ENCODE measurements at places on chromosomes 5 and 9.

- DNase-seq: no peak
These were observed 159.6 kb upstream of the TBCA start for GRCh38 chr5:77935506-77936364.

- no peak for DNase-seq
These were observed 9.8 kb downstream of the UIMC1 start for GRCh38 chr5:176996780-176997179.

GRCh38 chr5:40226906-40227305 lies 452.8 kb upstream of the PTGER4 start:
- no peak for DNase-seq

- DNase-seq: no peak
These were observed 13.0 kb upstream of the CEP120 start for GRCh38 chr5:123436201-123436600.

DNA sequence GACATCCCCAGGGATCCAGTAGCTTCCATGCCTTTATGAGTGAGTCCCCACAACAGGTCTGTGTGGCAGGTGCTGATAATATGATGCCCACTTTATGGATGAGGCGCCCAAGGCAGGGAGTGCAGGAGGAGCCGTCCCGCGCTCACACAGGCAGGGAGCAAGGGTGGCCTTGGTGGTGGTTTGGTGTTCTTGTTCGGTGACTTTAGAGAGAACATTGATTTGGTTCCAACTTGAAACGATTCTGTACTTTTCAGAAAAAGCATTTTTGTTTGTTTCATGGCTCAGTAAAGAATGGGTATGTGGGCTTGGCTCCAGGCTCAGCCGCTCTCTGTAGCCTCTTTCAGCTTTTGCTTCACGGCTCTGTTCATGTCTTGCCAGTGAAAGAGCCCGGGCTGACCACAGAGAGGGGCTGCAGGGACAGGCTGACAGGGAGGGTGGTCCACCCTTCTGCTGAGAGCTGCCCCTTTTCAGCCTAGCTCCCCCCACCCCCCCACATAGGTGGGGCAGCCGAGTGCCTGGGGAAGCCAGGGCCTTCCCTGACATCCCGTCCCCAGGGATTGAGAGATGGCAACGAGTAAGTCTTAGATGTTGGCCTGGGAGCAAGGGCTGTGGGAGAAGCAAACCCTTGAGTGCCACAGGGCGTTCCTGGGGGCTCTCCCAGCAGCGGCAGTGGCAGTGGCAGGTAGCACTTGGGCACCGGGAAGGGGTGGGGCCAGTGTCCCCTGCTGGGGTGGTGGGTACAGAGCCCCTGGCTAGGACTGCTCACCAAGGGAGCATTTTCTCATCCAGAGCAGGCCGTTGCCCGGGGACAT lies 28.0 kb downstream of the NCS1 start:
- no peak for DNase-seq

DNA sequence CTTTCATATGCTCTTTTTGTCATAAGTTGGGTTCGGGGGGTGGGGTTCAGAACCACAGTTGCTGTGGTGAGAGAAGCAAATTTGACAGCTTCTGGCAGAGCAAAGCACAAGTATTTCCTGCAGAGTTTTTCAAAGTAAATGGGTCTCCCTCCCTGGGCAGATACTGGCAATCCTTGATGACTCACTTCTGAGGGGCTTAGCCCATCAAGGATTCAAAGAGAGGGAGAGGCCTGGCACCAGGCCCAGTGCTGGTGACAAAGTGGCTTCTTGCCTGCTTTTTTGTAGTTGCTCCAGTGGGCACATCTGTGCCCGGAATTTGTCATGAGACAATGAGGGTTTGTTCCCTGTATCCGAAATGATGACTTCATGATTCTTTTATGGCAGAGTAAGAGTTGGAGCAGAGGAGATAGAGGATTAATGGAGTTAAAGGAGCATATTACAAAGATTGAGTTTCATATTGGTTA lies 46.6 kb upstream of the TNC start:
- DNase-seq: no peak

- DNase-seq: peak; percentile 73
These were observed 94.3 kb downstream of the MVB12B start for GRCh38 chr9:126420643-126421564.

GRCh38 chr5:3389471-3390026 lies 206.1 kb upstream of the IRX1 start:
- DNase-seq: no peak

- no peak for DNase-seq
These were observed 80.6 kb upstream of the DAB2 start for GRCh38 chr5:39505363-39505762.

- DNase-seq: no peak
These were observed 23.5 kb downstream of the FAM163B start for GRCh38 chr9:133585481-133586351.

DNA sequence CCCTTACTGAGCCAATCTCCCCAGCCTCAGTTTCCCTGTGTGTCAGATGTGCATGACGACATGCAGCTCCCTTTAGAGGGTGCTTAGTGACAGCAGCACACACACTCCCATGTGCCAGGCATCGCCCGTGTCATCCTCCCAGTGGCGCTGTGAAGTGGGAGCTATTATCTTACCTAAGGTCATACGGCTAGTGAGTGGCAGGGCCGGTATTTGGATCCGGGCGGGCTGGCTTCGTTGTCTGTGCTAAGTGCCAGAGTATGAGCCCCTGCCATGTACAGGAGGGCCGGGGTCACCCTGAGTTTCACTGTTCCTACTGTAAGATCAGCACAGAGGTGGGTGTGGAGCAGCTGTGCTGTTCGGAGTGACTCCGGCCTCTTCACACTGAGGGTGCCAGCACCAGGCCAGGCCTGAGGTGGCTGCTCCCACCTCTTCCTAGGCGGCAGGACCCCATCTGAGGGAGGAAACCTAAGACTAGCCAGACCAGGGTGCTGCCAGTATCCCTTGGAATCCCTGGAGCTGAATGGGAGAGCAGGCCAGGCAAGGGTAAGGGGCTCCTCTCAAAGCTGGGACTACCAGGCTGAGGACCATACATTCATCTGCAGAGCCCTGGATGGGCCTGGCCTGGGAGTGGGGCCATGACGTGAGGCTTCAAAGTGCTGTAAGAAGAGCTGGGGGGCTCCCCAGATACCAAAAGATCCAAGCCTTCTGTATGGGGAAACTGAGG lies 22.5 kb downstream of the AQP7 start:
- no peak for DNase-seq

GRCh38 chr5:173626505-173626820 lies 10.0 kb upstream of the BOD1 start:
- DNase-seq: no peak

DNA sequence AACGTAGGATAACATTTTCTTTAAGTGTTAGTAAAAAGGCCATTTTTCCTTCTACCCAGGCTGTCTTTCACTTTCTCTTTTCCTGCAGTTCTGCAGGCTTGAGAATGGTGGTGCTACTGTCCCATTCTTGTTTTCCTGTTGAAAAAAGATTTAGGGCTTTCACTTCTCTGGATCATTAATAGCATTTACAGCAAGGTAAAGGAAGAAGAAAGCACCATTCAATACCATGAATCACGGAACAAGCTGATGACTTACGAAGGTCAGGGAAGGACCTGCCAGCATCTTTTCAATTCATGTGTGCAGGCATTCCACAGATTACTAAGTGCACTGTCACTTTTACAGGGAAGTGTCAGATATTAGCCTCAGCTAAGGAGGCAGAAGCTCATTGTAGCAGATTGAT lies 292.8 kb downstream of the YTHDC2 start:
- DNase-seq: no peak

- DNase-seq: no peak
These were observed 98.8 kb downstream of the LHX2 start for GRCh38 chr9:124110307-124110915.

DNA sequence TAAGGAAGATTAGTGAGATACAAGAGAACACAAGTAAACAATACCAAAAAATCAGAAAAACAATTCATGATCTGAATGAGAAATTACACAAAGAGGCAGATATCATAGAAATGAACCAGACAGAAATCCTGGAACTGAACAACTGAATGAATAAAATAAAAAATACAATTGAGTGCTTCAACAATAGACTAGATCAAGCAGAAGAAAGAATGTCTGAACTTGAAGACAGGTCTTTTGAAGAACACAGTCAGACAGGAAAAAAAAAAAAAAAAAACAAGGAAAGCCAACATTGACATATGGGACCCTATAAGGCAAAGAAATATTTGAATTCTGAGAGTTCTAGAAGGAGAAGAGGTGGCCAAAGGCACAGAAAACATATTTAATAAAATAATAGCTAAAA lies 115.2 kb downstream of the ZDHHC21 start:
- no peak for DNase-seq

DNA sequence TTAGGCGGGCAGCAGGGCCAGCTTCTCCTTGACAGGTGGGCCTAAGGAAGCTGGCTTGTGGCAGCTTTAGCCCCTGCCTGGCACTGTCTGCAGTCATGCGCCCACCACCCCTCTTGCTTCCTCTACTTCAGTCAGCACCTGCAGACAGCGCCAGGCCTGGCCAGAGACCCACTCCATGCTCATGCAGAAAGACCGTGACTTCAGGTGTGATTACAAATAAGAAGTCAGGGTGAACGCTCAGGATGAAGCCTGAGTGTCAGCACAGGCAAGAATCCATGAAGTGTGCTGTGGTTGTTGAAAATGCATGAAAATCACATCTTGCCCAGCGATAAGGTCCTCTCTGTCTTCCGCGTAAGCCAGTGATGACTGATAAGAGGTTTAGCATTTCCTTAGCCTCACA lies 3.4 kb downstream of the CSF2 start:
- DNase-seq: no peak

DNA sequence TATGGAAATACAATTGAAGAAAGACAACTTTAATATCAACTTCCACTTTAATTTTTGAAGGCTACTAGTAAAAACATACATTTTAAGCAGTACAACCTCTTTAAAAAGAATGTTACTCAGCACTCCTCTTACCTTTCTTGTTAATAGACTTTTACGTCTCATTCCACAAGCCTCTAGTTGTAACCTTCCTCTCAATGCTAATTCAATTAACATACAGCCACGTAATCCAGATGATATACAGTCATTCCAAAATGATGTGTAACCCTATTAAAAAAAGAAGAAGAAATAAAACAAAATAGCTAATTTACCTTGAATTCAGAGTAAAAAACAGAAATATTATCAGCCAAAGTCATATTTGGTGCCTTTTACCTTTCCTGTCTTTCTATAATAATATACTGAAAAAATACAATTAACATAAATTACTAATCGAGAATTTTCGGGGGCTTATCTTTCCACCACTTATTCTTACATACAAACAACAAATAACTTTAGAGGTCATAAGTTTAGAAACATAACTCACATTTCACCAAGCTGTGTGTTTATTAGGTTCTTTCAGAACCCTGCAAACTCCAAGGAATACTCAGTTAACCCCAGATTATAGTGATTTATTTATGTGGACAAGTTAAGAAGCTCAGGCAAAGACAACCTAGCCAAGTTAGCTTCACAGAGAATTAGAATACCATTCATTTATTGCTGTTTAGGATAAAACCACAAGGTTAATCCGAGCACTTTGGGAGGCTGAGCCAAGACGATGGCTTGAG lies 30.3 kb downstream of the GOLPH3 start:
- DNase-seq: no peak

DNA sequence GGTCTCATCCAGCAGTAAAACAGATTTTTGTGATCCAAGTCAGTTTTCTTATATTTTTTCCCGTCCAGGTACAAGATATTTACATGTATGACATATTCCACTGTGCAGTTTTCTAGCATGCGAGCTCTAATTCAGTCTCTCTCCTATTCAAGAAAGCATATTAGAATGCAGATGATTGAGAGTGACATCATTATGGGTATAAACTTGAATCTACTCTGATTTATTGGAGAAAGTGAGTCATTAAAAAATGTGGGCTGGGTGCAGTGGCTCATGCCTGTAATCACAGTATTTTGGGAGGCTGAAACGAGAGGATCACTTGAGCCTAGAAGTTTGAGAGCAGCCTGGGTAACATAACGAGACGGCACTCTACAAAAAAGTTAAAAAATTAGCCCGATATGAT lies 6.2 kb downstream of the FER start:
- DNase-seq: no peak

GRCh38 chr5:15959370-15960164 lies 220.0 kb downstream of the MARCHF11 start:
- DNase-seq: no peak

DNA sequence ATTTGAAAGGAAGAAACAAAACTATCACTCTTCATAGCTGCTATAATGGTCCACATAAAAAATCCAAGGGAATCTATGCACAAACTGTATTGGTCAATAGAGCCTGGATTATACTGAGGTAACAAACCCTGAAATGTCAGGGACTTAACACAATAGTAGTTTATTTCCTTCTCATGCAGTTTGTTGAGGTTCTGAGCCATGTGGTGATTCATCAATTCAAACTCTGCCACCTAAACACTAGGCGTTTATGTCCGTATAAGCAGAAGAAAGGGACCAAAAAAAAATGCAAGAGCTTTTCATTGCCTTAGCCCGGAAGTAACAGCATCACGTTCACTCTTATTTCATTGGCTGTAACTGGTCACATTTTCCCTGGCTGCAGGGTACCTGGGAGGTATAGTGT lies 464.7 kb downstream of the ZSWIM6 start:
- DNase-seq: no peak

DNA sequence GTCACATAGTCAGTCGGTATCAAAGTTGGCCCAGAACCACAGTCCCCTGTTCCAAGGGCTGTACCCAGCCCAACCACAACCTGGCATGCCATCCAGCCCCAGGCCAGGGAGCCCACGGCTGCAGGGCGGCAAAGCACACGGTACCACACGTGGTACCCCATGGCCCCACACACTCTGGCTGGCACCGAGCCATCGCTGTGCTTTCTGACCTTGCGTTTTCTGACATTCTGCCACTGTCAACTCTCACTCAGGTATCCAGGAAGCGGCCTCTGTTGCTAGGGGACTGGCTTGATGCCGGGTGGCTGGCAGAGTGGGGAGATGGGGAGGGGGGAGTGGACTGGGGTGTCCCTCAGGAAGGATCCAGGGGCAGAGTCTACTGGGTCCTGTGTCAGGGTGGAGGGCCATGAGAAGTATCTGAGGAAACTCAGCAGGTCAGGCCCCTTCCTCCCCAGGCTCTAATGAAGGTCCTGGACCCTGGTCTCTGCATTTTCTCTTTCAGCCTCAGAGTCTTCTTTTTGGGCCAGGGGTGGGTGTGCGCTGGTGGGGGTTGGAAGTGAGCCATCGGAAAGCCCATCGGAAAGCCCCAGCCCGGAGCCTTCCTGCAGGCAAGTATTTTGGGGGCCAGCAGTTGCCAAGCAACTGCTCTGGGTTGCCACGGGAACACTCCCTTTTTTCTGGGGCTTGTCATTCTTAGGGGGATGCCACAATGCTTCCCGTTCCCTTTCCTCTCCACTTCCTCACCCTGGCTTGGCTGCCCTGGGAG lies 21.0 kb upstream of the RALGDS start:
- peak; percentile 68 for DNase-seq

GRCh38 chr5:137206030-137206715 lies 293.0 kb downstream of the SPOCK1 start:
- DNase-seq: no peak

- DNase-seq: no peak
These were observed 127.8 kb upstream of the MVB12B start for GRCh38 chr9:126198854-126199253.

DNA sequence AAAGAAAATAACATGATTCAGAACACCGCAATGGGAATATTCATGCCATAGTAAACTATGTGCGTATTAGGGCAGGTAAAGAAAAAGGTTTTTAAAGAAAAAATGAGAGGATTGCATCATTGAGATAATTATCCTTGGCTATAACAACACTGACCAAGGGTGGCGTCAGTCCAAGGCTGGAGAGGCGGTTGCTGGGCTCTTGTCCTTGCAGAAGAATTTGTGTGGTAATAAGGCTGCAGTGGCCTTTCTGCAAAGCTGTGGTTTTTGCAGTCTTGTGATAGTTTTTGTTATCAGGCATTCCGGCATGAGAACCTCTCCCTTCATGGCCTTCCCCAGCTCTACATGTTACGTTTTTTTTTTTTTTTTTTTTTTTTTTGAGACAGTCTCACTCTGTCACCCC lies 14.0 kb downstream of the BOD1 start:
- no peak for DNase-seq
